Activated effector memory CD4-positive, alpha-beta T cell treated with Interleukin-2 at 50 U/mL for 16 hours (primary cell): ENCODE measurements at places on chromosomes 16 and 17.

DNA sequence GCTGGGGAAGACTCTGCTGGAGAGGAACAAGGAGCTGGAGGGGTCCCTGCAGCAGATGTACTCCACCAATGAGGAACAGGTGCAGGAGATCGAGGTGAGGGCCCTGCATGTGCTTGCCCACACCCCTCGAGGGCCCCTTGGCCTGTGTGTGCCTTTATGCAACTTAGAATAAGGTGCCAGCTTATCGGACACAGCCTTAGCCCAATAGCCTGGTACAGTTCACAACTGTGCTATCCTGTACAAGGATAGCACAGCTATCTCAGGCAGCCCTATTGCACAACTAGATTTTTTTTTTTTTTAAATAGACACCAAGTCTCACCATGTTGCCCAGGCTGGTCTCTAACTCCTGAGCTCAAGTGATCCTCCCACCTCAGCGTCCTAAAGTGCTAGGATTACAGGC, 12.1 kb downstream of the CDR2L start:
- DNase-seq = no peak

GRCh38 chr17:50359998-50360461, 13.0 kb downstream of the MRPL27 start:
- no peak for DNase-seq

- DNase-seq = peak; percentile 33
Observed at GRCh38 chr16:85393674-85394451, 219.3 kb upstream of the GSE1 start.

GRCh38 chr17:75572713-75573539, 14.7 kb upstream of the MYO15B start:
- DNase-seq = no peak

DNA sequence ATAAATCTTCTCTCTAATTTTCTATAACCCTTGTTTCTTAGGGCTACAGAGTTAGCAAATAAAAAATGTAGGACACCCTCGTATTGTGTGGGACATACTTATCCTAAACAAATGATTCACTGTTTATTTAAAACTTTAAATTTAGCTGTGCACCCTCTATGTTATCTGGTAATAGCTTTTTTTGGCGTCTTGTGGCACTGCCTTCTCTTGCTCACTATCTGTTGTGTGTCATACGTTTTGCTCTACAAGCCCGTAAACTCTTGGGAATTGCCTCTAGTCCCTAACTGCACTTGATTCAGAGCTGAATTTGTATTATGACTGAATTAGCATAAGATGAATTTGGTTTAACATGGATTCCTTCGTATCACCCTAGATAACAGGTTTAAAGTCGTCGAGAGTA, 144.3 kb upstream of the MYOCD start:
- no peak for DNase-seq

- DNase-seq = peak; percentile 23
Observed at GRCh38 chr16:1526608-1527555, 6.6 kb upstream of the TMEM204 start.

GRCh38 chr17:10114931-10115535, 83.4 kb downstream of the GAS7 start:
- peak; percentile 46 for DNase-seq

- DNase-seq = no peak
Observed at GRCh38 chr16:79826732-79827475, 226.4 kb upstream of the MAF start.

DNA sequence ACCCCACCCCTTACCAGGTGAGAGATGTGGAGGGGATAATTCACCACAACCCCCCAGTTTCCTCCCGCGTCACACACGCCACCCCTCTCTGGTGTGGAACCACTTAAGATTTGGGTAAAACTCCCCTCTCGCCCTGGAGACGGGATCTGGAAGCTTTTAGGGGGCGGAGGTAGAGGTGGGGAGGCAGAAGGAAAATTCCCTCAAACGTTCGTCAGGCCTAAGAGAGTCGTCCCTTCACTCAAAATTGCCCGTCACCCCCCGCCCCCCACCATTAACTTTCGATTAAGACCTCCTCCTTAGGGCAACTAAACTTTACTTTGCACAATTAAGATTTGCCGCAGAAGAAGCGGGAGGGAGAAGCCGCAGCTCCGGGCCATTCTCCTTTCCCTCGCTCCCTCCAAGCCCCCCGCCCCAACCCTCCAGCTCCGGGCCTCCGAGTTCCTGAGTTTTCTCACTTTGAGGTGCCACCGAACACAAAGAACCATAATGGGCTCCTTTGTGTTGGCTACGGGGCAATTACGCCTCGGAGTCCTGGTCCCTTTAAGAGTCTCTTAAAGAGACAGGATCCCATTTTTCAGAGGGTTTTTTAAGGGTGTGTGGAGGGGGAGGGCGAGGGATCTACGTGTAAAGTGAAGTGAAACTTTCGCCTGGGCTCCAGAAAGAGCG, 985 bp upstream of the FZD2 start:
- DNase-seq = no peak

- no peak for DNase-seq
Observed at GRCh38 chr17:17309356-17309755, 6.2 kb downstream of the NT5M start.
